Upper lobe of left lung (tissue), 6 donors: ENCODE measurements at places on chromosomes 12 and 14. TPM values are rescaled to one million over a fixed set of nuclear protein-coding genes. Genes with fewer than 3 reads are reported as not detected.

The CGRRF1 gene
- 4.0 TPM for total RNA-seq

The ZNF410 gene
- 50.8 TPM for total RNA-seq

The VTI1B gene
- total RNA-seq, result 50.4 TPM

The STON2 gene
- 26.6 TPM for total RNA-seq

The CD27 gene
- total RNA-seq, result 1.4 TPM

DNA sequence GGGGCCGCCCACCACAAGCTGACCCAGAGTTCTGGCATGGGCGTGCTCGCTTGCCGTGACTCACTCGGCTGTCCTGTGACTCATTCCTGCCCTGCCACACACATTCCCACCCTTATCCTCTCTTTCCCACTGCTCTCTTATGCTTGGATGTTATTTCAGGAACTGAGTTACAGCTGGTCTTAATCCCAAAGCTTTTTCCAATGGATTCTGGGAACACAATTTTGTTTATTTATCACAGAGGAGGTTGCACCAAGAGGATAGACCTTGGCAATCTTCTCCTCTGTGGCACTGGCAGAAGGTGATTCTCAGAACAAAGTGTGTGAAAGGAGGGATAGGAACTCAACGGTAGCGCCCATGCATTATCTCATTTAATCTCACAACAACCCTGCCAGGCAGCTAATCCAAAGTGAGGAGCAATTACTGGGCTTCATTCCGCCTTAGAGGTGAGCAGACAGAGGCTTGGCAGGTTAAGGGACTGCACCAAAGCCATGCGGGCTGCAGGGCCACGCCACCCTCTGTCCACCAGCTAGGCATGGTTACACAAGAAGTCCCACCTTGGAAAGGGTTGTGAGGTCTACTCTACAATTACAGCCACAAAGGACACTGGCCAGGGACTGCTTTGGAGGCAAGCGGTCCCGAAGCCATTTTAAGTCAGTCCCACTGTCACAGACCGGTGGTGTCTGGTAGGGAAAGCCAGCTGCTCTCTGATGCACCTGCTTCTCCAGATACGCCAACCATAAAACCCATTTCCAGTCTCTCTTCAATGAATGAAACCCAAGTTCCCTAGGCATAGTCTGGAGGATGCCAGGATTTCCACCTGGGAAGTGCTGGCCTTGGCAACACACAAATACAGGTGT lies 32.9 kb downstream of the SYNE3 start:
- peak; percentile 68 for DNase-seq

DNA sequence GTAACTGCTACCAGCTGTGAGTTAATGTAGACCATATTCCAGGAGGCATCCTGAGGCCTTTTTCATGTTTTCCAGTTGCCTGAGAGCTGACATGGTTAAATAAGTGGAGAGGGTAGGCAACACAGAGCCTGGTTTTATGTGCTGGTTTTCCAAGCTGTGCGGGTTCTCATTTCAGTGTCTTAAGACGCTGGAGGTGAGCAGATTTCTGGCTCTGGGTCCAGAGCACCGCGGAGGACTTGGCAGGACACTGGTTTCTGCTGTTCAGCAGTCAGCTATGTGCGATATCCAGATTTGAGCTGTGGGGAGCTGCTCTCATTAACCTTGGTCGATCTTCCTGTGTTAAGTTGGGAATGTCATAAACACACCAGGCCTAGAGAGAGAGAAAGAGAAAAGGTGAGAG lies 680.8 kb downstream of the BCL11B start:
- DNase-seq, result no peak

DNA sequence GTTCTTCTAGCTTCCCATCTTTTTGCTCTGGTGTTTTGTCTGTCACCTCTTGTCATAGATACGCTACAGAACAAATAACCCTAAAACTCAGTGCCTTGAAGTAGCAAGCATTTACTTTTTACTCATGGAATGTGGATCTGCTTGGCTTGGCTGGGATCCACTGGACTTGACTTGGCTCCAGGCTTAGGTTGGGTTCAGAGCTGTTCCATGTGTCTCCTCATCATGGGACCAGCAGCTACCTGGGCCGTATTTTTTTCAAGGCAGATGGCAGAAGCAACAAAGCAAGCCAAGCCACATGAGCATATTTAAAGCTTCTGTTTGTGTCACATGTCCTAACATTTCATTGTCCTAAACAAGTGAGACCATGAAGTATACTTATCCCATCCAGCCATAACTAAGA lies 48.7 kb upstream of the ATF1 start:
- DNase-seq, result no peak

DNA sequence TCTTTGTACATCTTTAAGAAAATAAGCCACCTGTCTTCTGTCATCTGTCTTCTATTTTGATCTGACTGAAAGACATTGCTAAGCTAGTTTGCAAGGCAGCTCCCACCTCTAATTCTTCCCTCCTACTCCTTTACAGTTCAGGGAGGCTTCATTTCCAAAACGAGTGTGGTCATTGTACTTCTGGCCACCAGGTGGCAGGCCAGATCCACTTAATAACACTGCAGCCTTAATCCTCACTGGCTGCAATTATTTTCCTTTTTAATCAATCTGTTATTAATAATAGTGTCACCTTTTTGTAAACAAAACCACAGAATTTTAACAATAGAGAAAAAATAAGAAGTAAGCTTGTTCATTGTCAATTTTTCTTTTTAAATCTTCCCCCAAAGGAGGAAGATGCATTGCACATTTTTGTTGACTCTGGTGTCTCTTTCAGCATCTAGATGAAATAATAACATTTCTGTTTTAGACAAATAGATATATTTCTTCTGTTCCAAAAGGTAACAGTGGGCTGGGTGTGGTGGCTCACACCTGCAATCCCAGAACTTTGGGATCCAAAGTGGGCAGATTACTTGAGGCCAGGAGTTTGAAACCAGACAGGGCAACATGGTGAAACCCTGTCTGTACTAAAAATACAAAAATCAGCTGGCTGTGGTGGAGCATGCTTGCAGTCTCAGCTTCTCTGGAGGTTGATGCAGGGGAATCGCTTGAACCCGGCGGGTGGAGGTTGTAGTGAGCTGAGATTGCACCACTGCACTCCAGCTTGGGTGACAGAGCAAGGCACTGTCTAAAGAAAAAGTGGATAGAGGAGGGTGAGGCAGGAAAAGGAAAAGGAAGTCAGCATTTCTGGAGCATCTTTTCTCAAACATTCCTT lies 23.3 kb downstream of the GABARAPL1 start:
- DNase-seq, result peak; percentile 40

DNA sequence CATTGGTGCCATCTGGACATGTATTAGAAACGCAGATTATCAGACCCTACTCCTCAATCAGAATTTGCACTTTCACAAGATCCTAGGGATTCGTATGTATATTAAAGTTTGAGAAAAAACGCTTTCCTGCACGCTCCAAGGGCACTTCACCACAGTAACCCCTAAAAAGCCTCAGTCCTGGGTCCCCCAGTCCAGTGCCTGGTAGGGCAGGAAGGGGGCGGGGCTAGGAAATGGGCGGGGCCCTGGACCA lies 369 bp downstream of the DEPDC4 start:
- no peak for DNase-seq

DNA sequence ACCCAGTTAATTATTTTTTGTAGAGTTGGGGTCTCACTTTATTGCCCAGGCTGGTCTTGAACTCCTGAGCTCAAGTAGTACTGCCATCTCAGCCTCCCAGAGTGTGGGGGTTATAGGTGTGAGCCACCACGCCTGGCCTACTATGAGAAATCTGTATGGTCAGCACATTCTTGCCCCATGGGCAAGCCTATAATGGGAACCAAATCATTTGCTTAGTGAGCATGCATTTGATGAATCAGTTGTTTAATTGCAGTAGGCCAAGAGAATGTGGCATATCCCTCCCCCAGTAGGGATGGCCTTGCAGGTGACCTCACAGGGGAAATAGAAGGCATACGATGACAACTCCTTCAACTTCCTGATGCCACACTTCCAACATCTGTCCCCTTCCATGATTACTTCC lies 122.7 kb downstream of the DIP2B start:
- DNase-seq, result no peak

GRCh38 chr14:95486875-95487668 lies 29.4 kb downstream of the SYNE3 start:
- DNase-seq, result no peak

DNA sequence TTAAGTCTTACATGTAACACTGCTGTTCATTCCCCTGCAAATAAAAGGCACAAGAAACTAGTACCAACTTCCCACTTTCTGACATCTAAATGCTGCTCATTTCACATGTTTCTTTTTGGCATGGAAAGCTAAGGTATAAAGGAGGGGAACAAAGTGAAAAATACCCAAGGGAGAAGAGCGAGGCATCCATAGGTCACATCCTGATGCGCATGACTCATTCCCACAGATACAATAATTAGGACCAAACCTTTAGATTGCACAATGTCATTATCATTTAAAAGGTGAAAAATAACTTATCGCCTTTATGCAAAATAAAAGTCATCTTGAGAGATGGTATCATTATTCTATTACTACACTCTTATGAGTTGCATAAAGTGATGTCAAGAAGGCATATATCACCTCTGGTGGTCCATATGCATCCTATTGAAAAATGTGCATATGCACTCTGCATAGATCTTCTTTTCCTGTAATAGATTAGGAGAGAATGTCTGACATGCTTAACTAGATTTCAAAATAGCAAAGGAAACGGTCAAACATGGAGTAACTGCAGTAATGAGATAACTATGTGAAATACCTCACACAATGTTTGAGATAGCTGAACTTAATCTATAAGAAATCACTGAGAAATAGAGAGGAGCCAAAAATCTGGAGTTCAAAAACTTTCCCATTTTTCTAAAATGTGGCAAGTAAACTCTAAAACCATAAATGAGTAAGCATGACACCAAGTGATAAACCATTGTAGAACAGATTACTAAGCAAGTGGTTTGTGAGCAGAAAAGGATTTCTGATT lies 382.5 kb upstream of the TMTC1 start:
- DNase-seq, result no peak

DNA sequence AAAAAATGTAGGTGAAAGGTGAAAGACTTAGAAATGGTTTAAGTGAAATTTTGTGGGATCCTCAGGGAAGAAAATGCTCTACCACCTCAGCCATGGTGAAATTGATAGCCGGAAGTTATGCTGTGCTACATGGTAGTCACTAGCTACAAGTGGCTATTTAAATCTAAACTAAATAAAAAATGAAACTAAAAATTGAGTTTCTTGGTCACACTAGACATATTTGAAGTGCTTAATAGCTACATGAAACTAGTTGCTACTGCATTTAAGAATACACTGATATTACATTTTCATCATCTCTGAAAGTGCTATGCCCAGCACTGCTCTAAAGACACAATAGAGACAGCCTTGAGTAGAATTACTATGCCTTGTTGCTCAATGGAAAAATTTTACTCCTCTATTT lies 10.3 kb upstream of the SLCO1B3 start:
- DNase-seq, result no peak
